Hematopoietic multipotent progenitor cell (in vitro differentiated cells): ENCODE measurements at places on chromosomes 7 and 10.
A peak's percentile ranks its signal among the peaks of the same experiment; 100 is the strongest.

- no peak for DNase-seq
Measured at GRCh38 chr7:148290538-148290937, 300.0 kb upstream of the C7orf33 start.

DNA sequence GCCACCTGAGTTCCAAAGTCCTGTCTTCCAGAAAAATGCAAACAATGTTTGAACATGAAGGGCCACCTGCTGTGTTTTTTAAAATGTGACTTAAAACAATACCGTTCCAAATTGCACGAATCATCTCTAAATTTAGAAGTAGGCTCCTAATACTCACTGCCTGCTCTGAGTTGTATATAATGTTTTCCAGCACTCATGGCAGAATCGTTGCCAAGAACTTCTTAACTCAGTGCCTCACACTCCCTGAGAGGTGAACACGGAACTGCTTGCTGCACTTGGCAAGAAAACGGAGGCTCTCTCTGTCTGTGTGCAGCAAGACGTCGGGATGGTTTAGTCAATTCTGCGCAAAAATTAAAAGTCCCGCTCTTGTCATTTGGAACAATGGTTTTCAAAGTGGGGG lies 757.3 kb upstream of the AUTS2 start:
- DNase-seq: no peak

GRCh38 chr7:31107106-31108090 lies 55.3 kb downstream of the ADCYAP1R1 start:
- no peak for DNase-seq

GRCh38 chr7:114659409-114660125 lies 245.0 kb downstream of the FOXP2 start:
- DNase-seq: no peak

- no peak for DNase-seq
Measured at GRCh38 chr7:132553031-132553430, 23.2 kb downstream of the PLXNA4 start.

GRCh38 chr10:77661100-77661499 lies 23.5 kb upstream of the KCNMA1 start:
- DNase-seq: no peak

DNA sequence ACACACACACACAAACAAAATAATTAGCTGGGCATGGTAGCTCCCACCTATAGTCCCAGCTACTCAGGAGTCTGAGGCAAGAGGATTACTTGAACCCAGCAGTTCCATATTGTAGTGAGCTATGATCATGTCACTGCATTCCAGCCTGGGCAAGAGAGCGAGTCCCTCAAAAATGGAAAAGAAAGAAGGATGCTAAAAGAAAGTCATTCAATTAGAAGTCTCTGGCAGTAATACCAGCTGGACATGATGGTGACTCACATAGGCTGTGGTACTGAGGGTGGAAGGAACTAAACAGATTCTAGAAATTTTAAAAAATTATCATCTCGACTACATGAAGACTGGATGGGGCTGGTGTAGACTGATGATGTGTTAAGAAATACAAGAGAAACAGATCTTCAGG lies 385.3 kb downstream of the ETV1 start:
- no peak for DNase-seq

- DNase-seq: no peak
Measured at GRCh38 chr10:61172182-61172926, 228.4 kb upstream of the RHOBTB1 start.

DNA sequence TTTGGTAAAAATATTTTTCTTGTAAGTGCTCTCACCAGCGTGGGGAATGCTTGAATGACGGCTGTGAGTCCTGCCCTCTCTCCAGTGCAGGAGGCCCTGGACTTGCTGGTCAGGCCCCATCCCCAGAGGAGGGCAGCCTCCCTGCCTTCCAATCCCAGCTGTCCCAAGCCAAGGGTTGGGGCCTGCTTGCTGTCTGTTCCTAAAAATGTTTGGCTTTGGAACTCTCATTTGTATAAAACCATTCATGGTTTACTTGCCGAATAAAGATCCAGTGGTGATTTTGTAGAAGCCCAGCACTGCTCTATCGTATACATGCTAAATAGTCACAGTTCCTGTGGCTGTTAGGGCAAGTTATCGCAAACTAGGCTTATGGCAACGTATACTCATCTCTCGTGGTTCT lies 121.7 kb downstream of the GLRX3 start:
- no peak for DNase-seq

GRCh38 chr7:5595545-5596045 lies 172.0 kb upstream of the TNRC18 start:
- no peak for DNase-seq

GRCh38 chr7:48505051-48505450 lies 333.8 kb downstream of the ABCA13 start:
- no peak for DNase-seq

DNA sequence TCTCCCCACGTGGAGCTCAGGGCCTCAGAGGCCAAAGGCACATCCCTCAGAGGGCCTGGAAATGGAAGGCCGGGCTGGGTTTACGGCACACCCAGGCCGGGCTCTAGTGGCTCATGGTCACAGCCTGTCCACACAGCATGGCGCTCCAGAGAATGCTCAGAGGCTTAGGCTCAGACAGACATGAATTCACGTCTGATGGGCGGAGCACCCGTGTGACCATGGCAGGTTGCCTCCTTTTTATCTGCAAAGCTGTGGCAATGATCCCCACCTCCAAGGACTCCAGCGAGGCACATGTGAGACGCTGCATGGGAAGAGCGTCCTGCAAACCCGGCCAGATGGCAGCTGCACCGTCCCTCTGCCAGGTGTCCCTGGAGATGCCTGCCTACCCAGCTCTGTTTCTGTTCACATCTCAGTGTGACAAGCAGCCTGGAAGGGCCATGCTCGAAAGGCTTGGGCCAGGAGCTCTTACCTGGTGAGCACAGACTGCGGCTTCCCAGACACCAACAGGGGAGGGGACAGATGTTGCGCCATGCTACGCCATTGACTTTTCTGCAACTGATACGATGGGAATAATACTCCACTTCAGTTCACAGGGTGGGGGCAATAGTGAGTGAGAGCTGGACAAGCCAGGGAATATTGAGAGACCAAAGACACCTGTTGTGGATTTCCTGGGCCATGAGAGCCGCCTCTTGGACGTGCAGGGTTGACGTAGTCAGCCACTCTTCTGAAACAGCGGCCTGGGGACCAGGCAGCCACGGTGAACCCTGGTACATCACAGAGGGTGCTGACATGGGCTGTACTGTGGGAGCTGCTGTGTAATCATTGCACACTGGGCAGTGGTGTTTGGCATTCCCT lies 34.4 kb upstream of the FAM20C start:
- no peak for DNase-seq

DNA sequence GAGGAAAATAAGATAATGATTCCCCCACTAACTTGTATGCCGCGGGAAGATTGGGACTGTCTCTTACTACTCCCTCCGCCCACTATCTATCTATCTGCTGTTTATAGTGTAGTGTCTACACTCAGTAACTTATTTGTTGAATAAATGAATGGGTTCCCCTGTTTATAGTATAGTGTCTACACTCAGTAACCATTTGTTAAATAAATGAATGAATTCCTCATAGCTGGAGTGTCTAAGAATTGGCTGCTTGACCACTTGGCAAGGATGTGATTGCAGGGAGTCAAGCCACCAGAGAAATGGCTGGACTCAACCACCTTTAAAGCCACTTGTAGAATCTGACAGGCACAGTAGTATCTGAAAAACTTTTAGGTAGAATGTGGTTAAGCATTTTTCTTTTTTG lies 147.1 kb downstream of the TRIL start:
- no peak for DNase-seq

GRCh38 chr7:105060437-105060836 lies 46.4 kb downstream of the KMT2E start:
- DNase-seq: no peak

DNA sequence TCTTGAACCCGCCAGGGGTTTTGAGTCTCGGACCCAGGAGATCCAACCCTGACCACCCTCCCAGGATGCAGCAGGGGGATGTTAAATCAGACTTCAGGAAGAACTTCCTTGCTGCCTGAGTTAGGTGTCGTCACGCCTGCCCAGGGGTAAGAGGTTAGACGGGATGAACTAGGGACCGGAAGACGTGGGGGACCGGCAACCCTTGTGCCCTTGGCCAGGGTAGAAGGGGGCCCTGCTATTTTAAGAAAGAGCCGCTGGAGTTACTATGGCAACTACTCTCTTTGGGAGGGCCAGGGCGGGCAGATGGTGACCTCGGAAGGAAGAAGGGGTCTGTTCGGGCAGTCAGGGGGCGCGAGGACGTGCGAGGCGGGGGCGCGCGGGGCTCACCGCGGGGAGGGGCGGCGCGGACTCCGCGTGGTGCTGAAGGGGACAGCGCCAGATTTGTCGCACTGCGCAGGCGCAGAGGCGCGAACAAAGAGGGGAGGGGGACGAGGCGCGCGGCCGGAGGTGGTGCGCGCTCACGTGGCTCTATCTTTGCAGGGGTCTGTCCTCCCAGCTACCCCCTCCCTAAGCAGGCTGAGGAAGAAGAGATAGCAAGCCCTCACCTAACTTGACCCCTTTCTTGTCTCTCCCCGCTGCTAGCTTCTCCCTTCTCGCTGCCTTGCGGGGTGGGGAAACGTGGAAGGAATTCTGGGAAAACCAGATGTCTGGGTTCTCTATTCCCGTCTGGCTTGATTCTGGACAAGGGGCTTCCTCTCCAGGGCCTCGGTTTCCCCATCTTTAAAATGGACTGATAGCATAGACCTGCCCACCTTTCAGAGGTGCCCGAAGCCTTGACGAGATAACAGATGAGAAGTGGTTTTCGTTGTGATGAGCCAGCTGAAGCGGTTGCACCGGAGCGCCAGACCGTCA lies 940 bp upstream of the PSD start:
- DNase-seq: no peak

DNA sequence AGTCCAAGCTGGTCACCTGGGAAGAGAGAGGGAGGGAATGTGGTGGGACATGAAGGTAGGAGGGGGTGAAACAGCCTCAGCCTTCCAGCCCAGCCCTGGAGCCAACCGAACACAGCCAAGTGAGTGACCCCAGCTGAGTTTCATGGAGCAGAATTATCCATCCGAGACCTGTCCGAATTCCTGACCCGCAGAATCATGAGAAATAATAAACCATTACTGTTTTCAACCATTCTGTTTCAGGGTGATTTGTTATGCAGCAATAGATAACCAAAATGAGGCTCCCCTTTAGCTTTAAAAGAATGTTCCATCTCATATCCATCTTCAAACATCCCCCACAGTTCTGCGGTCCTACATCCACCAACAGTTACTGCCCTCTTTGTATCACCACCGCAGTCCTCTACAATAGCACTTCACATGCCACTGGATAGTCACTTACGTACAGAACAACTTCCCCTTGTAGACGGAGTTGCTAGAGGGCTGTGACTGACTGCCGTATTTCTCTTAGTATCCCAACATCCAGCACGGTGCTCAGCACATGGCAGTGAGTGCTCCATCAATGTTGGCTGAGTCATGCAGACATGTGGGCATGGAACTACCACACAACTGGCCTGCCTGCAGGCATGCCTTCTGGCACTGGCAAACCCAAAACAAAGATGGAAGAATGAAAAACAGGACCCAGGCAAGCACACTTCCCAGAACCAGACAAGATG lies 18.5 kb downstream of the KIAA1549 start:
- peak; percentile 15 for DNase-seq

DNA sequence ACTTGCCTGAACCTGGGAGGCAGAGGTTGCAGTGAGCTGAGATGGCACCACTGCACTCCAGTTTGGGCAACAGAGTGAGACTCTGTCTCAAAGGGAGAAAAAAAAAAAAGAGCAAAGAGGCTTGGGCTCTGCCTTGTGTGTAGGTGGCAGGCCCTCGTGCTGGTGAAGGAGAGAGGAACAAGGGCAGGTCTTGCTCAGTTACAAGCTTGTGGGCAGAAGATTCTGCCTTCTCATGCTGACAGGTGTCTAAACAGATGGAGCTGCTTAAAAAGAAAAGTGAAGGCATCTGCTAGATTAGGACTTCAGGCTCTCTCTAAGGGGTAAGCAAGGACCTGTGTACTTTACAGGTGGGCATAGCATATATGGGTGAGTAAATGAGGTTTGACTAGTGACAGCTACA lies 65.5 kb upstream of the TRIM8 start:
- DNase-seq: no peak

GRCh38 chr7:44097064-44097932 lies 6.8 kb upstream of the AEBP1 start:
- no peak for DNase-seq

GRCh38 chr10:90674461-90674860 lies 183.4 kb downstream of the HTR7 start:
- no peak for DNase-seq

- peak; percentile 58 for DNase-seq
Measured at GRCh38 chr7:142319970-142320369, 62.1 kb upstream of the PRSS58 start.

- DNase-seq: no peak
Measured at GRCh38 chr7:30910411-30911073, 1.1 kb upstream of the AQP1 start.

DNA sequence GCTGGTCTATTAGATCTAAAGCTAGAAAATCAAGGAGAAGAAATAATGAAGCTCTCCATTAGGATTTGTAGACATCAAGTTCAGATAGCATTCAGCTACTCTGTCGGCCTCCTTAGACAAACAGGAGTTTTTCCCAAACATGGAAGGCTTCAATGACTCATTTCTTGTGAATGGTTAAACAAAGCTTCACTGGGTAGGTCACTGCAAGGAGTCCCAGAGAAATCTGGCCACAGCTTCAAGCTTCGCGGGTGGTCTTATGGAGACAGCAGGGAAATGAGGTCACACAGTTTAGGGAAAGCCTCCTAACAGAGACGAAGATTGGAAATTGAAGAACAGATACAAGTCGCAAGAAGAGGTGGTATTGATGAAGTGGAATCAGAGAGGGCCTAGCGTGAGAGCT lies 22.6 kb upstream of the LRRC72 start:
- DNase-seq: no peak

DNA sequence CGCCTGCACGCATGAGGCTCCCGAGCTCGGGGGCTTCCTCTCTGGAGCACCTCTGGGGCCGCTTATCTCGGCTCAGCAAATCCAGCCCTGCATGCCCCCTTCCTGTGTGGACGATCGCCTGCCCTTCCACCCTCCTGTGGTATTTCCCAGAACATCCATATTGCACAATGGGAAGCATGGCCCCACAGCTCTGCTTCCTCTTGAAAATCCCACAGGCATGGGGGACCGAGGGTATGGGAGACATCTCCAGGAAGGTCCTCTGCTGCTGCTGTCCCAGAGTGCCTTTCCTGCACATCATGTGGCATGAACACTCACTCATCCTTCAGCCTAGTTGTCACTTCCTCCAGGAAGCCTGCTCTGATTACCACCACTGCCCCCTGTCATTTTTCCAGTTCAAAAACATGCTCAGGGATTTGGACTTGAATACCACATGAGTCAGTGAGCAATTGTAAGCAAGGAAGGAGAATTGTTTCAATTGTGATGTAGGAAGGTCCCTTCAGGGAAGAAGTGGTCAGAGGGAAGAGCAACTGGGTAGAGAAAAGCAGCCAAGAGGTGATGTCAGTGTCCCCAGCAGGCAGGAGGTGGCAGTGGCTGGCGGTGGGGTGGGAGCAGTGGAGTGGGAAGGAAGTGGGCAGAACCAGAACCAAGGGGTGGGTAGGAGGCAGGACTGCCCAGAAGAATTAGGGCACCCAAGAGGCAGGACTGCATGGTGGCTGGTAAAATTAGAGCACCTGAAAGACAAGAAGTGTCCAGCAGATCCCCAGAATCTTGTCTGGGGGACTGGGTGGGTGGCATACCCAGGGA lies 67.5 kb upstream of the ZMIZ1 start:
- no peak for DNase-seq
